ENCODE measurements at places on chromosomes 11 and 22. TPM values are rescaled to one million over a fixed set of nuclear protein-coding genes. Genes with fewer than 3 reads are reported as not detected.

The OSBP2 gene
- polyA plus RNA-seq: 6.0 TPM

The MPPED1 gene
- 0.89 TPM for polyA plus RNA-seq

DNA sequence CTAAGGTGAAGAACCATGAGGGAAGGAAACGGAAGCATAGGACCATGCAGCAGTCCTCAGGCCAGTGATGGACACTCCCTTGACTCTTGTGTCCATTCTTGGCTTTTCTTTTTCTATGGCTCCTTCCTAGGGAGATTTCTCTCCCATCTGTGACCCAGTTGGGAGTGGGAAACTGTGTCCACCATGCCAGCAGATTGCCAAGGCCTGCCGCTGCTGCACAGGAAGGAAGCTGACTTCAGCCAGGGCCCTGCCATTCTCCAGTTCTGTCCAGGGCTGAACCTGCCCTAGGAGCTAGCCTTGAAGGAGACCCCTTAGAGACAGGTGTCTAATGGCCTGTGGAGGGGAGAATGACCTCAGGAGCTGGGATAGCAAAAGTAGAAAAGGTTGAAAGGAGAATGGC lies 17.4 kb downstream of the SSH3 start:
- no peak for DNase-seq

DNA sequence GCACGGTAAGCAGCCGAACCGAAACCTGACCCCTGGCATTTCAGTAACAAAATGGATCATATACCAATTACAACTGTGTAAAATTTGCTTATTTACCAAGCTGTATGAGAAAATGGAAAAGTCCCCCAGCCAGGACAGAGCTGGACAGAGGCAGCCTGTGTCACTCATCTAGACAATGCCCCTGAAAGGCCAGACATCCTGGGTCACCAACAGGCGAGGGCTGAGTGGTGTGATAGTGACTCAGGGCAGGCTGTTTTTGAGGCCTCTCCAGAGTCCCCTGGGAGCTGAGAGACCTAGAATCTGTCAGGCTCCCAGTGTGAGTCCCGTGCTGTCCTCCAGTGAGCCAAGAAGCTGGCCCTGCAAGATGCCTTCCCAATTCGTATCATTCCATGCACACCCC lies 680.4 kb downstream of the TBC1D22A start:
- no peak for DNase-seq

- DNase-seq: no peak
Observed at GRCh38 chr22:39129081-39129480, 23.4 kb downstream of the CBX7 start.

GRCh38 chr11:64729851-64730382 lies 6.9 kb upstream of the NRXN2 start:
- no peak for DNase-seq

GRCh38 chr11:27863637-27864036 lies 163.4 kb upstream of the BDNF start:
- DNase-seq: no peak

DNA sequence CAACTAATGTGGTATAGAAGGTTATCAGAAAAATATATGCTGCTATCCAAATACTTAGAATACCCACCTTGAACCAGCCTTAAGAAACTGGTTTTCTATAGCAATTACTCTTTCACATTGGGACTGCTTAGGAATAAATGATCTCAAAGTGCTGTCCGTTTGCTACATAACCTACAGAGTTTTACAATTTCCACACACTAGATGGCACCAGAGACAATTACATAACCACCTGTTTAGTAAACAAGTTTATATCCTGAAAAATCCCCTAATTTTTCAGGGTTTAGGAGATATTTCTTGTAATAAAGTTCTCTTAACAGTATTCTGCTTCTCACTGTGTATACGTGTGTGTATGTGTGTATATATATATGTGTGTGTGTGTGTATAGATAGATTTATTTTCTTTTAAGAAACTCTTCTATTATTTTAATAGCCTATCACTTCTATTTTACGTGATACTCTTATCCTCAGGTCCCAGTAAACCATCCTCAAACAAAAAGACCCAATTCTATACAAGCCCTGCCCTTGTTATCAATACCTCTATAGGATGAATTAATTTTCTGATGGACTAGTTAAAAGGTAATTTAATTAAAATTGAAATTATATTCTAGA lies 6.7 kb upstream of the OR5I1 start:
- no peak for DNase-seq

DNA sequence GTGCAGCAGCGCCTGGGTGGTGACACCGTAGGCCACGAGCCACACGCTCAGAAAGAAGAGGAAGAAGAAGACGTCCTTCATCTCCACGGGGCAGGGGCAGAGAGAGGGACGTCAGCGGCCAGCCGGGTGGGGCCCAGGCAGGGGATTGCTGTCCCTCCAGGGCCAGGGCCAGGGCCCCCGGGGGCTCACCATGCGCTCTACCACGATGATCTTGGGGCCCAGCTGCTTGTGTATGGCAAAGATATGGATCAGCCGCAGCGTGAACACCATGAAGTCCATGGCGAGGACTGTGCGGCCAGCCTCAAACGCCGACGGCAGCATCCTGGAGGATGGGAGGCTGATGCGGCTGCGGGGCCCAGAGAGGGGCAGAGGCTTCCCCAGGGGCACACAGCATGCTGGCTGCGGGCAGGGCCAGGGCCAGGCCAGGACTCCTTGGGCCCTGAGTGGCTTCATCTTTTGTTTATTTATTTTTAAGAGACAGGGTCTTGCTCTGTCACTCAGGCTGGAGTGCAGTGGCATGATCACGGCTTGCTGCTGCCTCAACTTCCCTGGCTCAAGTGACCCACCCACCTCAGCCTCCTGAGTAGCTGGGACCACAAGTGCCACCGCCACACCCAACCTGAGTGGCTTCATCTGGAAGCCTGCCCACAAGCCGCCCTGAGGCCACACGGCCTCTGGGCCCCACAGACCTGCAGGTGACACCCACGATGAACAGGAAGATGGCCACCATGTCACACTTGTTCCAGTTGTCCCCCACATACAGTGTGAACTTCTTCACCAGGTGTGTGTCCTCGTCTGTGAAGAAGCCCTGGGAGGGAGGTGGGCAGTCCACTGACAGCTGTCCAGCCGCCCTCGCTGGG lies 11.1 kb downstream of the TSSC4 start:
- DNase-seq: no peak

DNA sequence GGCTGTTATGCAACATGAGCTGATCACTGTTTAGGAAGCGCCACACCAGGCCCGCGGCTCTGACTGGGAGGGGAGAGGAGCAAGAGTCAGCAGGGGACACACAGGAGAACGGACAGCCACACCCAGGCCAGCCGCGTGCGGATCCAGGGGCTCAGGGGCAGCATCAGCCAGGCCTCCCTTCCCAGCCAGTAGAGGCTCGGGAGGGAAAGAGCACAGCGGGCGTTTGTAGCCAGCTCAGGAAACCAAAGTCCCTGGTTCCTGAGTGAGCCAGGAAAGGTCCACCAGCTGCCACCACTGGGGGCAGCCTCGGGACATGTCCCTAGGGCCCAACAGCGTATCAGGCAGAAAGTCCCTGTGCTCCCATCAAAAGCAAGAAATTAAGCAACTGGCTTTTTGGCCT lies 71.8 kb upstream of the PITPNB start:
- DNase-seq: no peak

DNA sequence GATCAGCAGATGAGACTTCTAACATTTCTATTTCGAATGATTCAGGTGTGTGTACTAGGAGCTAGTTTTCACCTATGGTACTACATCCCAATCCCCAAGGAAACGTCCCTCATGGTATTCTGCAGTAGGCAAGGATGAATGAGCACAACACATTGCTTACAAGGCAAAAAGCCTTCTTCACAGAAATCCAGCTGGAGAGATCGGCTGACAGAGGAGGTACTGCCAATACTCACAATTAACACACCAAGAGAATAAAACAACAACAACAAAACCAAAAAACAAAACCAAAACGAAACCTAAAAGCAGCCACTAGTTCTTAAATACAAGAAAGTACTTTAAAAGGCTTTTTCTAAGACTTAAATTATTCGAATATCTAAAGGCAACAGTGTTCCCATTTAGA lies 101.4 kb downstream of the PICALM start:
- no peak for DNase-seq

- no peak for DNase-seq
Observed at GRCh38 chr22:23001463-23001862, 68.9 kb upstream of the GNAZ start.

DNA sequence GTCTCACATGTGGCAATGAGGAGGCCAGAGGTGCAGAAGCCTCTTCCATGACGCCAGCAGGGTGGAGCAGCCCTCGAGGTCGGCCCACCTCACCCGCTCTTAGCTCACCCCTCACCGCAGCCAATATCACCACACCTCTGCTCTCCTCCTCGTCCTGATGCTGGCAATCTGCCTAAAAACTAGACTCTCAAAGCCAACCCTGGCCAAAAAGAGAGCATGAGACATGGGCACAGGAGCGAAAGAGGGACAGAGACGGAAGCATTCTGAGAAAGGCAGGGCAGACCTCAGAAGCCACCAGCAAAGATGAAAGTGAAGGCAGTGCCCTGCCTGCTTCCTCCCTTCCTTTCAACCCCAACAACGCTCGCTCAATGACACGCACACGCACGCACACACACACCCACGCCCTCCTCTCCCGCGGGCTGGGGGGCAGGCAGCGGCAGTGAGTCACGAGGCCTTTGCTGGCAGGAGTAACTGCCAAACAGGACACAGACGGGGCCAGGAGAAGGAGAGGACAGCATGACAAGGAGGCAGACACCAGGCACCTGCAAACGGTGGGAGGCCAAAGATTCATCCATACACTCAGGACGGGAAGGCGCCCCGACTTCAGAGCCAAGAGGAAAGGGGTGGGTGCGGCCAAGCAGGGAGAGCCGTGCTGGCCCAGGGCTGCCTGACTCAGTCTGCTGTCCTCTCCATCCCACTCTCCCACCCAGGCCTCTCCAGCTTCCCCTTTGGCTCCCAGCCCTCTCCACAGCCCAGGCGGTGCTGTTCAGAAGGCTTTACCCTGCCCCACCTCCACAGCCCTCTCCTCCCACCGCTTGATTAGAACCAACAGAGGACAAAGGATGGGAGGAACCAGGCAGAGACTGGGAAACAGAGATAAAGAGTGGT lies 11.4 kb downstream of the IGSF9B start:
- no peak for DNase-seq

Measured in right renal pelvis (tissue), 4 donors.